Activated CD4-positive, alpha-beta T cell treated with anti-CD3 and anti-CD28 coated beads, Interleukin-2, amount 10 ng/mL, durations not matched to agents 7 days and 5 days (primary cell): ENCODE measurements at places on chromosomes 3 and 15. TPM values are rescaled to one million over a fixed set of nuclear protein-coding genes. Genes with fewer than 3 reads are reported as not detected.

GRCh38 chr3:16498130-16498890, 15.2 kb downstream of the RFTN1 start:
- no peaks in the 10 kb centered on the region for H3K27me3 ChIP-seq
- no peak overlapping the region for H3K4me3 ChIP-seq
- no peak for DNase-seq
- no peak overlapping the region for H3K27ac ChIP-seq
- peaks cover 43% of the 10 kb centered on the region for H3K36me3 ChIP-seq

GRCh38 chr3:118267588-118267987, 767.1 kb downstream of the IGSF11 start:
- no peaks in the 10 kb centered on the region for H3K36me3 ChIP-seq
- H3K27ac ChIP-seq, result no peak overlapping the region
- DNase-seq, result no peak
- H3K27me3 ChIP-seq, result no peaks in the 10 kb centered on the region

GRCh38 chr15:58726867-58727266, 22.6 kb downstream of the ADAM10 start:
- no peaks in the 10 kb centered on the region for H3K27me3 ChIP-seq
- peaks cover 28% of the 10 kb centered on the region for H3K4me1 ChIP-seq
- H3K36me3 ChIP-seq, result peaks cover 23% of the 10 kb centered on the region
- H3K4me3 ChIP-seq, result no peak overlapping the region

GRCh38 chr3:183587336-183587735, 31.8 kb upstream of the KLHL6 start:
- peaks cover 7% of the 10 kb centered on the region for H3K36me3 ChIP-seq
- DNase-seq, result peak; percentile 16
- H3K4me1 ChIP-seq, result peaks cover 48% of the 10 kb centered on the region

DNA sequence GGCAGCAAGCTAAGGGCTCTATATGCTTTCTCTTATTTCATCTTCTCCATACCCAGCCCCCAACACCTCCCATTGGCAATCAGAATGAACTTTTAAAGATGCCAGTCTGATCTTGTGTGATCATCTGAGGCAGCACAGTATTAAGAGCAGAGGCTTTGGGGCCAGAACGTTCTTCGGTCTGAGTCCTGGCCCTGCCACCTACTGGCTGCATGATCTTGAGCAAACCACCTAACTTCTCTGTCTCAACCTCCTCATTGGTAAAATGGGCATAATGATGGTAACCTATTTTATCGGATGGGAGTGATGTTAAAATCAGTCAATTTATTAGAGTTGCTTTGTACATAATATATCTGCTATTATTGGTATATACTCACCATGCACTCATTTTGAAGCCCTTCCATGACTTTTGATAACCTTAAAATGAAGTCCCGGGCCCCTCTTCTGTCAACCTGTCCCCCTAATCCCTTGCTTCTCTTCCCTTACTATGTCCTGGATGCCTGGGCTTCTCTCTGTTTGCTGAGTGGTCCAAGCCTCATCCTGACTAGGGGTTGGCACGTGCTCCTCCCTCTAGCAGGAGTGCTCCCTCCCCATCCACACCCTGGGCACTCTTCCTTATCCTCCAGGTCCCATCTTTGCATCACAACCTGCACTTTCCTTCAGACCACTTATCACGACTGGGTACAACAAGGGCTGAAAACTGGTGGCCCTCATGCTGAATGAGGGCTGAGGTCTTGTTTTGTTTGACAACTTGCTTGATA, 6.3 kb downstream of the EFCAB12 start:
- peaks cover 1% of the 10 kb centered on the region for H3K27me3 ChIP-seq
- no peak for DNase-seq
- H3K36me3 ChIP-seq, result no peaks in the 10 kb centered on the region
- H3K4me1 ChIP-seq, result peaks cover 6% of the 10 kb centered on the region
- no peak overlapping the region for H3K27ac ChIP-seq

GRCh38 chr15:77071305-77072223, 655 bp upstream of the TSPAN3 start:
- peak overlapping the region; percentile 80 for H3K4me3 ChIP-seq
- peaks cover 16% of the 10 kb centered on the region for H3K4me1 ChIP-seq
- H3K36me3 ChIP-seq, result peaks cover 2% of the 10 kb centered on the region
- H3K27me3 ChIP-seq, result peaks cover 16% of the 10 kb centered on the region
- no peak for DNase-seq
- peak overlapping the region; percentile 82 for H3K27ac ChIP-seq

- peak; percentile 90 for DNase-seq
- H3K4me3 ChIP-seq, result peak overlapping the region; percentile 63
- H3K27me3 ChIP-seq, result peaks cover 2% of the 10 kb centered on the region
These were observed 5.1 kb upstream of the CYP8B1 start for GRCh38 chr3:42880601-42881451.

DNA sequence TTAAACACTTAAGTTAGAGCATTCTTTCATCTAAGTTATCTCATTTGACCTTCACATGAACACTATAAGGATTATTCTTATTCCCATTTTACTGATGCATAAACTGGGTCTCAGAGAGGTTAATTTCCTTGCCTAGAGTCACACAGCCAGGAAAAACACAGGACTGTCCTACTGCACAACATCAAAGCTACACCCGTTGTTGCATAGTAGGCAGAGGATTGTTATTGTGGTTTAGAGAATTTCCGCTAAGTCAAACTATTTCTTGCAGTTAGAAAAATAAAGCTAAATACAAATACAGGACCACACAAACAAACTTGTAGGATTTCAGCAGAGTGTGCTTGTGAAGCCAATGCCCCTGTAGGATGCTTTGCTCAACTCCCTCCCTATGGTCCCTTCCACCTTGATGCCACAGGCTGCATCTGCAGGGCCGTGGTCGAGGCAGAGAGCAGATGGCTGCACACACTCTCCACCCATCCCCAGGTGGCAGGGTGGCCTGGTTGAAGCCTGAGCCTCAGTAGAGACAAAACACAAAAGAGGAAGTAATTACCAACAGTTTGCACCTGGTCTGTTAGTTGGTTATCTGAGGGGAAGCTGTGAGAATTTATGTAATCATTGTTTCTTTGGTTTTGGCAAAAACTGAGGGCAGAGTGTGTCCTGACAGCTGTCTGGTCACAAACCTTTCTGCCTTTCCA, 41.1 kb upstream of the SKOR1 start:
- peak; percentile 42 for DNase-seq
- H3K27ac ChIP-seq, result peak overlapping the region; percentile 85
- peaks cover 4% of the 10 kb centered on the region for H3K36me3 ChIP-seq

- H3K4me3 ChIP-seq, result no peak overlapping the region
- no peaks in the 10 kb centered on the region for H3K36me3 ChIP-seq
- H3K27ac ChIP-seq, result no peak overlapping the region
- H3K4me1 ChIP-seq, result no peaks in the 10 kb centered on the region
- no peaks in the 10 kb centered on the region for H3K27me3 ChIP-seq
These were observed 36.9 kb downstream of the THRB start for GRCh38 chr3:24457719-24458118.

DNA sequence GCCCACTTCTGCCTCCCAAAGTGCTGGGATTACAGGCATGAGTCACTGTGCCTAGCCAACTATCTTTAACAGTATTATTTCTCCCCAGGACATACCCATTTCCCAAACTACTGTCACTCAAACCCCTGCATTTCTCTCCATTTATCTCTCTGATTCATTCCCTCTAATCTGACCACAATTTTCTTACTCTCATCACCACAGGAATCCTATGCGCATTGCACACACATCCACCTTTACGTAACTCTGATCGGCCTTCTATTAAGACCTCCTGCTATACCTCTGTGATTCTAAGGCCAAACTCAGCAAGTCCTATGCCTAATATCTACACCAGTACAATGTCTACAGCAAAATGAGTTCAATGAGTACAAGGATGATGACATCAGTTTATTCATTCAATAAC, 235.0 kb downstream of the ULK4 start:
- H3K27ac ChIP-seq, result no peak overlapping the region
- peaks cover 2% of the 10 kb centered on the region for H3K36me3 ChIP-seq
- H3K27me3 ChIP-seq, result no peaks in the 10 kb centered on the region
- DNase-seq, result no peak
- H3K4me1 ChIP-seq, result no peaks in the 10 kb centered on the region

- H3K27me3 ChIP-seq, result no peaks in the 10 kb centered on the region
- H3K36me3 ChIP-seq, result no peaks in the 10 kb centered on the region
- no peak overlapping the region for H3K4me3 ChIP-seq
- H3K27ac ChIP-seq, result no peak overlapping the region
- no peak for DNase-seq
- no peaks in the 10 kb centered on the region for H3K4me1 ChIP-seq
These were observed 362.7 kb upstream of the SUCLG2 start for GRCh38 chr3:68017069-68017468.

DNA sequence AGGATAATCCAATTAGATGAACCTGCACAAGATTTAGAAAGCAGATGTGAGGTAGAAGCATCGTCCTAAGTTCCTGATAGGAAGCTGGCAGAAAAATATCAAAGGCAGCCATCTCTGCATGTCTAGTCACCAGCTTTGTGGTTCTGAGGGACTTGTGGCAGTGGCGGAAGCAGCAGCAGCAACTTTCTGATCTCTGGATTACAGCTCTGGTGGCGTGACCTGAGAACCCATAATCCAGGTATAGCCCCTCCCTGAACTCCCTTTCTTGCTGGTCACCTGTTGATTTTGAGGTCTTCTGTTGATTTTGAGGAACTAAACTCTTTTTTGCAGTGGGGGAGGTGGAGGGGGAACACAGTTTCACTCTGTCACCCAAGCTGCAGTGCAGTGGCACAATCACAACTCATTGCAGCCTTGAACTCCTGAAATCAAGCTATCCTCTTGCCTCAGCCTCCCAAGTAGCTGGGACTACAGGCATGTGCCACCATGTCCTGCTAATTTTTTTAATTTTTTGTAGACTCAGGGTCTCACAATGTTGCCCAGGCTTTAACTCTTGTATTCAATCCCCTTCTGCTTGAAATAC, 7.9 kb downstream of the FSIP1 start:
- peaks cover 7% of the 10 kb centered on the region for H3K36me3 ChIP-seq
- H3K4me3 ChIP-seq, result peak overlapping the region; percentile 36
- peak; percentile 78 for DNase-seq
- H3K27me3 ChIP-seq, result peaks cover 12% of the 10 kb centered on the region

Gene ZBTB20
- total RNA-seq, result 11.0 TPM

Gene FBXL22
- total RNA-seq, result 0.81 TPM

Gene CCDC191
- 2.9 TPM for total RNA-seq

Gene CLDN16
- total RNA-seq, result not detected

Gene C2CD4A
- not detected for total RNA-seq
